ENCODE measurements at places on chromosomes 11 and 22.

- DNase-seq, result no peak
Observed at GRCh38 chr11:73162196-73162740, 20.1 kb upstream of the FCHSD2 start.

DNA sequence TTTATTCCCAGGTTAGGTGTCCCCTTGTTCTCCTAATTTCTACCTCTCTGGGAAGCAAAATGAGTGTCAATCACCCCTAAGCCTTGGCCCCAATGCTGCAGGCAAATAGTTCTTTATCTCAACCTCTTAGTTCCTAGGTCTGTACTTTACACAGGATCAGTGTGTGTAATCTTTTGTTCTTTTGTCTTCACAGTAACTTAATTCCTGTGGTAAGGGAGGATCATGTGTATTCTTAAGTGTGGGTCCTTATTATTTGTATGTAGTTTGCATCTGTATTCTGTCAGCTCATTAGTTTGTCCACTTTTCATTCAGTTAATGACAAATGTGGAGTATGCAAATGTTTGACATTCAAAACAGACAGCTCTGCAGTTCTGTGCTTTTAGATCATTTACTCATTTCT is 166.7 kb downstream of the FAT3 start:
- no peak for DNase-seq

DNA sequence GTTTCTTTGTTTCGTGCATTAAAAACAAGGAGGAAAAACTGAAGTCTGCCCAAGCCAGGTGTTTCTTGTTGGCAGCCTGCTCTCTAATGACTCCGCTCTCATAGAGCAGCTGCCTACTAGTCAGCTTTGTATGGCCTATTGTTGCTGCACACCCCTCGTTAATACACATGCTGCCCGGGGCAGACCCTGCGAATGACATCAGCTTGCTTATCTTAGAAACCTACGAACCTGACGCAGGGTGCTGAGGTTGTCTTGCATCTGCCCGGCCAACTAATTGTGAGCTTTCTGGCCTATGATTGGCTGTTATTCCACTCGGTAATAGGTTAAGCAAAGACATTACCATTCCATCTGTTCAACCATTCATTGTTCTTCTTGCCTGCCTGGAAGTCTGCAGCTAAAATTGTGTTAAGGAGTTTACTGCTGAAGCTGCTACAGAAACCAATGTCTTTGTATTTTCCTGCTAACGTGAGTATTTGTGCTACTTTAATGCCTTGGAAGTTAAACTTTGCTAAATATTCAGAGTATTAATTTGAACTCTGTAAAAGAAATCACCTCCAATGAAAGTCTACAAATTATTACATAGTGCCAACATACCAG is 37.5 kb downstream of the ZC3H12C start:
- no peak for DNase-seq

GRCh38 chr22:21755851-21756284 is 20.3 kb upstream of the YPEL1 start:
- DNase-seq, result no peak

- DNase-seq, result no peak
Observed at GRCh38 chr11:79942646-79943045, 501.8 kb upstream of the TENM4 start.

DNA sequence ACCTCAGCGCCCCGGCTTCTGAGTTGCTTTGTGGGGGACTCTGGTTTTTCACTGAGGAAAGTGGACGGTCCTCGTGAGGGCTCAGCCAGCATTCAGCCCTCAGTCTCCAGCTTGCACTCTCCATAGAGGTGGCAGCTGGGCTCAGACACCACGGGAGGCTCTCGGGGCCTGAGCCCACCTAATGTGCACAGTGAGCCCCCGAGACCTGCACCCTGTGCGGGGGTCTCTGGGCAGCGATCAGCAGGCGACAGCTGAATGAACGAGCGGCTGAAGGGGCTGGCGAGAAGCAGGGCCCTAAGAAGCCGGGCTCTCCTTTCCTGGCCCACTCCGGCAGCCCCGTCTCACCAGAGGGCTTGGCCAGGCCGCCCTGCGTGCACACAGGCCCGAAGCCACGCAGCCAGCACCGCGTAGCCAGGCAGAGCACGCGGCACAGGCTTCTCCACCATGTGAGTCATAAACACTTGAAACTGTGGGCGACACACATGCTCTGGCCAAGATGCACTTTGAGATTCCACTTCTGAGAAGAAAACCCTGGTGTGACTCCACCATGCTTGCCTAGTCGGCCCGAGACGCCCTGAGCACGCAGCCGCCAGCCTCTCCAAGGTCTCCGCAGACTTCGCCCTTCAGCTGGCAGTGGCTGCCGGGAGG is 28.0 kb downstream of the TOLLIP start:
- DNase-seq, result no peak

- no peak for DNase-seq
Observed at GRCh38 chr11:117170210-117170609, 8.3 kb upstream of the SIDT2 start.

- DNase-seq, result no peak
Observed at GRCh38 chr11:117281159-117281558, 10.0 kb upstream of the BACE1-AS start.

GRCh38 chr11:81966340-81966739 is 767.3 kb downstream of the FAM181B start:
- DNase-seq, result no peak

GRCh38 chr11:17504330-17505107 is 27.9 kb upstream of the ABCC8 start:
- peak; percentile 47 for DNase-seq

- no peak for DNase-seq
Observed at GRCh38 chr11:15278128-15278527, 163.4 kb downstream of the INSC start.

- DNase-seq, result no peak
Observed at GRCh38 chr22:26558248-26558895, 31.6 kb downstream of the TPST2 start.

DNA sequence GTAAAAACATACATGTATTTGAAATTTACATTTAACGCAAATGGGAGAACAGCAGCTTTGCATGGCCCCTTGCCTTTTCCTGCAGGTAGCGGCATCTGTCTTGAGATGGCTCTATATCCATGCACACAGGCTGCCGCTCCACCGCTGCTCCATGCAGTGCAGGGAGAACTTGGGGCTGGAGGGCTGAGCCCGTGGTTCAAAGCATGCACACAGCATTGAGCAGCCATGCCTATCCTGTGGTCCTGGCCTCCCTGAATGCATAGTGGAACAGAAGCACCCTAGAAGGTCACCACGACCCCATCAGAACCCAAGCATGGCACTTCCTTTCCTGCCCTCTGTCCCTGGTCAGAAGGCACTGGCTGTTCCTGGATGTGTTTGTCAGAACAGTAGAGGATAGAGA is 35.0 kb upstream of the TP53I11 start:
- DNase-seq, result no peak

DNA sequence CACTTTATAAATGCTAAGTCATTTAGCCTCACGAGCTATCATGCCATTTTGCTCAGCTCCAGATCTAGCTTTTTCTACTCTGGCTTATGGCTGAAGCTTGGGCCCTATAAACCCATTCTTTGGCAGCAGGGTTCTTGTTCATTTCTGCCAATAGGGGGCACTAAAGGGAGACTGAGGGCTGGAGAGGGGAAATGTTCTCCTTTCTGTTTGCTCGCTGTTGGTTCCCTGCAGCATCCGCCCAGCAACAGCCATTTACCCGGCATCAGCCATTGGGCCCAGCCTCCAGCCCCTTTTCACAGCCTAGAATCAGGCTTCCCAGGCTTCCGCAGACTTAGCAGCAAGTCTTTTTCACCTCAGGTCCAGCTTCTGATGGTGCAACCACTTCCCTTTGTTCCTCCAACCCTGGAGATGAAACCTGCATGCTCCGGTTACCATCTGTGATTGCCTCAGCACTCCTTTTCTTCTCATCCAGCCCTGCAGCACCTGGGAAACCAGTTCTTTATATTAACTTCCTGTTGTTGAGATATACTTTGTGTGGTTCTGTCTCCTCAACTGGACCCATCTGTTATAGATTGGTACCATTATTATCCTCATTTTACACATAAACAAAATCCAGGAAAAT is 4.2 kb upstream of the ME3 start:
- DNase-seq, result peak; percentile 21

- no peak for DNase-seq
Observed at GRCh38 chr22:42397332-42398249, 34.6 kb downstream of the NFAM1 start.

DNA sequence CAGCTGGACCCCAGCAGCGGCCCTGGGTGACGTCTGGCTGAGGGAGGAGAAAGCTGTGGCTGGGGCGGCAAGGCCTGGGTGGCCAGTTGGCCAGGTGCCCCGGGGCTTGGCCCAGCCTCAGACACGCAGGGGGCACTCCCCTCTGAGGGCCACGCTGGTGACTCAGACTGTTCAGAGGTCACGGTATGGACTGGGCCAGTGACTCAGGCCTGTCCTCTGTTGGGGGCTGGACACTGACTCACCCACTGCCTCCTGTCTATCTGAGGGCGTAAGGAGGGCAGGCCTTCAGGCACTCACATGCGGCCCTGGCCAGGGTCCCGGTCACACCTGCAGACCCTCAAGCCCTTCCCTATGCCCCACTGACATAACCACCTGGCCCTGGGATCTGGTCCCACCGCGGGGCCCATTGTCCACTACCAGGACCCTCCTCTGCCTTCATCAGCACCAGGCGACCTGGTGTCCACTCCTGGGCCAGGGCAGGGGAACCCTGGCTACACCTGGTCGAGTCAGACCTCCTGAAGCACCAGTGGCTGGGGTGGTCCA is 3.7 kb upstream of the MUC5AC start:
- DNase-seq, result no peak

- no peak for DNase-seq
Observed at GRCh38 chr11:19366992-19367709, 126.4 kb upstream of the E2F8 start.

GRCh38 chr11:56706486-56706885 is 7.6 kb downstream of the OR9G1 start:
- DNase-seq, result no peak

DNA sequence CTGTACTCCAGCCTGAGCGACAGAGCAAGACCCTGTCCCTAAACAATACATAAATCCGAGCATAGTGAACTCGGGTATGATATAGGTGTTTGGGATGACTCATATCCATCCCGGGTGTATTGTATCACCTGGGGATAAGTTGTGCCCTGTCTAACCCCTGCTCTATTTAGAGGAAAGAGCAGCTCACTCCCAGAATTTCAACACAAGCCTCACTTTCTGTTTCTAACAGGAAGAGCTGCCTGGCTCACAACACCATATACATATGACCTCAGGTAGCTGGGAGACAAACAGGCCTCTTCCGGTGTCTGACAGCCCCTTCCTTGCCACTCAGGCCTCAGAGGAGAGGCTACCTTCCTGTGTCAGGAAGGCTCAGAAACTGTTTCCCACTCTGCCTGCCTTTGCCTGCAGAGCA is 9.9 kb upstream of the MICALL1 start:
- peak; percentile 32 for DNase-seq

DNA sequence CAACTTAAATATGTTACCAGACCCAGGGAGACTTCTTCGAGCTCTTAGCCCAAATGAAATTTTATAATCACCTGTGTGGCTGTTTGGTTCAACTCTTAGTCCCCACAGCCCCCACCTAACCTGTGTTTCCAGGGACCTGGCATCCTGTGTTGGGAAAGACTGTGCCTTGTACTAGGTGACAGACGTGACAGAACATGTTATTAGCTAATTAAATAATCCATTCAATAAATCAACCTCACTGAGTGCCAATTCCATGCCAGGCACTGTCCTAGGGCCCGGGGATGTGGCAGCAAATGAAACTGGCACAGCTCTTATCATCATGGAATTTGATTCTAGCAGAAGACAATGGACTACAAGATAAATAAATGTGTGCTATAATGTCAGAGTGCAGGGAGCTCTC is 431.9 kb downstream of the MIAT start:
- no peak for DNase-seq

DNA sequence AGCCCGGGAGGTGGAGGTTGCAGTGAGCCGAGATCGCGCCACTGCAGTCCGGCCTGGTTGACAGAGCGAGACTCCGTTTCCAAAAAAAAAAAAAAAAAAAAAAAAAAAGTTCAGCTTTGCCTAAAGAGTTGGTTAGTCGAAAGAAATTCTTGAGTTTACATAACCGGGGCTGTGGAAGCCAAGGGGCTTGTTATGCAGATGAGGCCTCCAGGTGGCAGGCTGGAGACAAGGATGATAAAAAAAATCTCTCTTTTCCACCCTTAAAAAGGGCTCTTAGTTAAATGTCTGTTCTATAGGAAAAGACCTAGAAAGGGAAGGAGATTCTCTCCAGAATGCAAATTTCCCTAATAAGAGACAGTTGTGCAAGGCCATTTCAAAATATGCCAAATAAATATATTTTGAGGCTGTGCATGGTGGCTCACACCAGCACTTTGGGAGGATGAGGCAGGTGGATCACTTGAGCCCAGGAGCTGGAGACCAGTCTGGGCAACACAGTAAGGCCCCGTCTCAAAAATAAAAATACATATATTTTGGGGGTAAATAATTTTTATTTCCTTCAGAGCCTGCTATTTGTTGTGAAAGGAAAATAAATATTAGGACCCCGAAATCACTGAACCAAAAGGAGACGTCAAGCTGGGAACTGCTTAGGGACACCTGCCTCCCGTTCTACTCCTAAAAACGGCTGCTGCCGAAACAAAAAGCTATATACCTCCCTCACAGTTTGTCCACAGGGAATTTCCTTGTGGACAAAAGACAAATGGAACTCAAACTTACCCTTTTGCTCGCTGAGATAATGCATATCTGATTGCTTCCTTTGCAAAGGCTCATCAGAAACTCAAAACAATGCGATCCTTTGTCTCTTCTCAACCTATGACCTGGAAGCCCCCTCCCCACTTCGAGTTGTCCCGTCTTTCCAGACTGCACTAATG is 2.4 kb upstream of the IFITM2 start:
- peak; percentile 41 for DNase-seq

DNA sequence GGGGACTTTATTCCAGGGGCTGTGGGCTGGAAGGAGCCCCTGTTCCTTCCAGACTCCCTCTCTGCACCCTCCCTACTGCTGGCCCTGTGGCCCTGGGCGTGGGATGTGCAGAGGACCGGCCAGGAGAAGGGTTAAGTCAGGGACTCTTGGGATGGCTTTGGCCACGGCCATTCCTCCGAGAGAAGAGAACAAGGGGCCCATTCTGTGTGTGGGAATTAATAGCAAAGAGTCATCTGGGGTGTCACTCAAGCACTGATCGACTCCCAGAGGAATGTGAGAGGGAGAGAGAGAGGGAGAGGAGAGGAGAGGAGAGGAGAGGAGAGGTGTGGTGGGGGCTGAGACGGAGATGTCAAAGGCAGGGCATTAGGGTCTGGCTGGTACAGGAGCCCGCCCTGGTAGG is 14.2 kb upstream of the SOX10 start:
- no peak for DNase-seq

- no peak for DNase-seq
Observed at GRCh38 chr11:87083029-87083428, 45.3 kb downstream of the TMEM135 start.

DNA sequence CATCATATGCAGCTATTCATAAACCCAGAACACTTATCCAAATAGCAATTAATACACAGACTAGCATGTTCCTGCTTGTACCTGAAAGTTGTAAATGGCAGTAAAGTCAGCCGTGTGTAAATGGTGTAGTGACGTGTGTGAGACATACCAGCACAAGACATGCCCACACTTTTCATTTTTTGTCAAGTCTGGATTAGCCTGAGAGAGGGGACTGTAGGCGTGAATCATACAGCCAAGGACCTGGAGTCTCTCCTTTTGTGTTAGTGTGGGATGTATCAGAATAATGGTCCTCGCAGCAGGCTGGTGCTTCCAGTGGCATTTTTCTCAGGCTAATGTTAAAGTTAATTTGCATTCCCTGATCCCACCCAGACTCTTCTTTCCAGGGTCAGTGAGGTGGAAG is 116.8 kb upstream of the BMAL1 start:
- DNase-seq, result no peak

GRCh38 chr22:36413022-36413775 is 25.4 kb upstream of the MYH9 start:
- DNase-seq, result no peak

- DNase-seq, result no peak
Observed at GRCh38 chr11:2836315-2837095, 49.1 kb downstream of the CDKN1C start.

All from T-helper 1 cell (primary cell).